ENCODE measurements at places on chromosomes 1 and 21.

GRCh38 chr1:53091841-53092645, 30.0 kb downstream of the PODN start:
- H3K36me3 ChIP-seq = no peaks in the 10 kb centered on the region
- DNase-seq = no peak
- no peaks in the 10 kb centered on the region for H3K4me1 ChIP-seq
- H3K27me3 ChIP-seq = no peaks in the 10 kb centered on the region
- no peak overlapping the region for H3K4me3 ChIP-seq

GRCh38 chr1:75518686-75519085, 92.2 kb downstream of the SLC44A5 start:
- H3K27ac ChIP-seq = no peak overlapping the region
- no peak for DNase-seq

DNA sequence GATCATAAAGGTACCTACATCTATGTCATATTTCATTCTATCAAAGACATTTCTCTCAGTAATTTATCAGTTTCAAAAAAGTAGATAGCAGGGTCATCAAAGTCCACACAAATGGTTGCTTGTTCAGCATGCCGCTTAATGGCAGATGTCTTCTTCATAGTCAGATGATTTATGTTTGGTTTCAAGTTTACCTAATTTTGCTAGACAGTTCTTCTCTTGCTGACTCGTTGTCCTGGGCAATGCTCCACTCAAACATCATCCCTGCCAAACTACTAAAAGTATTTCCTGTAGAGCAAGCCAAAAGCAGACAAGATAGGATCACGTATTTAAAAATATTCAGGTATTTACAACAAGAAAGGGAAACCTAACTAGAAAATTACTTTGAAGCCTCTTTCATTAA, 13.6 kb downstream of the NUP210L start:
- no peak overlapping the region for H3K4me3 ChIP-seq
- DNase-seq = no peak
- no peaks in the 10 kb centered on the region for H3K36me3 ChIP-seq
- peaks cover 2% of the 10 kb centered on the region for H3K4me1 ChIP-seq
- no peaks in the 10 kb centered on the region for H3K27me3 ChIP-seq

GRCh38 chr1:150619576-150620509, 9.6 kb downstream of the ENSA start:
- peaks cover 62% of the 10 kb centered on the region for H3K36me3 ChIP-seq
- peak overlapping the region; percentile 33 for H3K27ac ChIP-seq
- no peak overlapping the region for H3K4me3 ChIP-seq
- no peak for DNase-seq
- H3K27me3 ChIP-seq = no peaks in the 10 kb centered on the region

DNA sequence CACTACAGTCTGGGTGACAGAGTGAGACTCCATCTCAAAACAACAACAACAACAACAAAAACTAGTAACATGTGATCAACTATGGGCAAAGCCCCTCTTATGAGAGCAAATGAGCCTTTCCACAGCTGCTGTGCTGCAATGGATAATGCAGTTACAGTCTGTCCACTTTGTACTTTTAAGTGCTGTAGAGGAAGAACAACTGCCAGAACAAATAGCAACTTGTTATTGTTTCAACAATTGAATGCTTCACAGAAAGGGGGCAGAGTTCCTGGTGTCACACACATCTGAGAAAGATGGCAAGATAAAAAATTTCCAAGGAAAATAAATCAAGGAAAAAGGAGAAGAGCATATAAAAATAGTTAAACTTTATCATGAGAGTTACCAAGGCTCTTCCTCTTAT, 243.6 kb upstream of the DMRTA2 start:
- H3K4me1 ChIP-seq = no peaks in the 10 kb centered on the region
- H3K36me3 ChIP-seq = peaks cover 3% of the 10 kb centered on the region
- H3K27ac ChIP-seq = no peak overlapping the region
- H3K27me3 ChIP-seq = no peaks in the 10 kb centered on the region
- no peak for DNase-seq

Measured in activated CD8-positive, alpha-beta memory T cell treated with anti-CD3 and anti-CD28 coated beads, Interleukin-2, amount 10 ng/mL, durations not matched to agents 7 days and 5 days (primary cell).